ENCODE measurements at places on chromosomes 3 and 15. TPM values are rescaled to one million over a fixed set of nuclear protein-coding genes. Genes with fewer than 3 reads are reported as not detected.

Gene CDCP1
- 7.7 TPM for total RNA-seq

Gene MCF2L2
- total RNA-seq, result 0.26 TPM

Gene GASK1A
- total RNA-seq, result not detected

Gene CD200R1
- 0.07 TPM for total RNA-seq

Gene SPTBN5
- 0.21 TPM for total RNA-seq

Gene EXD1
- total RNA-seq, result 0.35 TPM

Gene GOLGA8S
- 0.18 TPM for total RNA-seq
